Activated T-helper 1 cell treated with anti-CD3 and anti-CD28 coated beads, Interleukin-12 subunit alpha, Interleukin-12 subunit beta, Interleukin-2, Interleukin-4 antibody, amounts not matched to agents 30 ng/mL and 10 ng/mL and 1 ng/mL, durations not matched to agents 14 hours and 24 hours and 36 hours (primary cell): ENCODE measurements at places on chromosomes 6 and 20. TPM values are rescaled to one million over a fixed set of nuclear protein-coding genes. Genes with fewer than 3 reads are reported as not detected.
A peak's percentile ranks its signal among the peaks of the same experiment; 100 is the strongest.

DNA sequence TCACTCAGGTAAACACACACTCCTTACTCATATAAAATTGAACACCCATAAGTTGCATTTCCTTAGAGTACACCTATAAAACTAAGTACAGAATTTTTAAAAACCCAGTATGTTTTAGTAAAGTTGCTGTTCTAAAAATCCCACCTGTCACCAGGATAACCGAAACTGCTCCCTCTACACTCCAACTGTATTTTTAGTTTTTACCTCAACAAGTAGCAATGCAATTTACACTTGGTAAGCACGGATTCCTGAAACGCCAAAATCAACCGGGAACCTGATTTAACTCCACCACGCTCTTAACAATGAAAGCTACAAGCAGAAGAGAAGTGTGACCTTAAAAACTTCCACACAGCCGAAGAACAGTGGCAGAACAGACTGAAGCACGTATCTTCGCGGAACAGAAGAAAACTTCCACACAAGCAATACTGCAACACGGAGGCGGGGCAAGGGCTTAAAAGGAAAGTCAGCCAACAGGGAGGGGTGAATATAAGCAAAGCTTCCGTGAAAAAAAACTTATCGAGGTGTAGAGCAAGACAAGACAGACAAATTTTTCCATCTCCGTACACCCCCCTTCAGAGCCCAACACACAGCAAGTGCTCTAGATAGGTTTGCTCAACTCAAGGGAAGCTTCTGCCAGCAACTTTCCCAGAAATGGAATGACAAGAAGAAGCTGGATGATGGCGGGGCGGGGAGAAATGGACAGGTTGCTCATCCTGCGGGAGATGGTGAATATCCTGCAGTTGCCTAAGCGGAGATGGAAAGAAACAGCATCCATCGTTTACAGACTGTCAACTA is 1.4 kb downstream of the STAU1 start:
- peak; percentile 66 for DNase-seq
- peak overlapping the region; percentile 89 for H3K4me3 ChIP-seq
- H3K27me3 ChIP-seq = peaks cover 4% of the 10 kb centered on the region

DNA sequence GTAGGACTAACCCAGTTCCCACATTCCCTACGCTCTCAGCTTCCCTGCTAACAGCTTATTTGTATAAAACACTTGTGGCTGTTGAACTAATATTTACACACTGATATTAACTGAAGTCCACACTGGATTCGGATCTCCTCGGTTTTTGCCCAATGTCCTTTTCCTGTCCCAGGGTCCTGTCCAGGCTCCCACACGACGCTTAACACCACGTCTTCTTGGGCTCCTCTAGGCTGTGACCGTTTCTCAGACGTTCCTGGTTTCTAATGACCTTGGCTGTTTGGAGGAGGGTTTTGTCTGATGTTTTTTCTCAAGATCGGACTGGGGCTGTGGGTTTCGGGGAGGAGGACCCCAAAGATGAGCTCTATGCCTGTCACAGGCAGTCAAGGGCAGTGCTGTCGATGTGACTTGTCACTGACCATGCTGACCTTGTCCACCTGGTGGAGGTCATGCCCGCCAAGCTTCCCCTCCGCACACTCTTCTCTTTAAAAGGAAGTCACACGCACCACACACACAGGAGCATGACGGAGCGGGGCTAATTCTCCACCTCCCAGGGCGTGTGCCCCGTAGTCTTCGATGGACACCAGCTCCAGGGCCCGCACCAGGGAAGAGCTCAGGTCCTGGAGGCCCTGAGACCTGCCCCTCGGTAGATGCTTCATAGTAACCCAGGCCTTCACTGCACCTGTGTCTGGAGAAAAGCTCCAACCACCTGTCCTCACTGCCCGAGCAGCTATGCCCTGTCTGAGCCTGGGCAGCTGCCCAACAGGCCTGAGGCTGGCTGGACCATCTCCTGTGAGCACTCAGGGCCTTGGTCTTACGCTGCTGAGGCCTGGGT is 72.0 kb downstream of the TTLL2 start:
- peaks cover 2% of the 10 kb centered on the region for H3K27me3 ChIP-seq
- no peaks in the 10 kb centered on the region for H3K4me1 ChIP-seq
- H3K36me3 ChIP-seq = no peaks in the 10 kb centered on the region
- no peak overlapping the region for H3K4me3 ChIP-seq
- H3K27ac ChIP-seq = no peak overlapping the region

- DNase-seq = no peak
- no peaks in the 10 kb centered on the region for H3K27me3 ChIP-seq
- H3K36me3 ChIP-seq = no peaks in the 10 kb centered on the region
- H3K4me3 ChIP-seq = no peak overlapping the region
- no peaks in the 10 kb centered on the region for H3K4me1 ChIP-seq
Measured at GRCh38 chr6:19032591-19033295, 645.6 kb downstream of the RNF144B start.

- H3K27me3 ChIP-seq = peaks cover 6% of the 10 kb centered on the region
- H3K4me3 ChIP-seq = no peak overlapping the region
- H3K4me1 ChIP-seq = no peaks in the 10 kb centered on the region
- no peak for DNase-seq
- H3K27ac ChIP-seq = no peak overlapping the region
- no peaks in the 10 kb centered on the region for H3K36me3 ChIP-seq
Measured at GRCh38 chr6:75381877-75382633, 97.5 kb upstream of the TMEM30A start.

DNA sequence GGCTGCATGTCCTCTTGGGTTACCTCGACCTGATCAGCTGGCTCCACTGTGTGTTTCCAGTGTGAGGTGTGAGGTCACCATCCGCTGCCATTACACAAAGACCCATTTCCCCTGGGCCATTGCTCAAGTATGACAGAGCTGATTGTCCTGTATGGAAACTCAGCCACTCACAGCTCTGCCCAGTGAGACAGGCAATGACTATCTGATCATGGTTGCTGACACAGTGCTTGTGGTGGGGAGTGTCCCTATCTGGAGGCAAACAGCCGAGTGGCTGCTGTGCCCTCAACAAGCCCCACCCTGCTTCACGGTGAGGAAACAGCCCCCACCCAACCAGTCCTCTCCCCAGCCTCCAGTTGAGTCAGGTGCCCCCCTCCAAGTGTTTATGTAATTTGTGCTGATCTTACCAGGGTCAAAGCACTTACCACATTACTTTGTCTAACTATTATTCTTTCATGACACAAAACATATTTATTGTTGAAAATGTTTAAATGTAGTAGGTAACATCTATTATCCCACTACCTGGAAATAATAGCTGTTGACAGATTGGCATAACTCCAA is 11.7 kb upstream of the MAPK13 start:
- peak; percentile 69 for DNase-seq
- peaks cover 96% of the 10 kb centered on the region for H3K4me1 ChIP-seq
- no peaks in the 10 kb centered on the region for H3K27me3 ChIP-seq
- peaks cover 29% of the 10 kb centered on the region for H3K36me3 ChIP-seq
- peak overlapping the region; percentile 25 for H3K4me3 ChIP-seq
- peak overlapping the region; percentile 98 for H3K27ac ChIP-seq

DNA sequence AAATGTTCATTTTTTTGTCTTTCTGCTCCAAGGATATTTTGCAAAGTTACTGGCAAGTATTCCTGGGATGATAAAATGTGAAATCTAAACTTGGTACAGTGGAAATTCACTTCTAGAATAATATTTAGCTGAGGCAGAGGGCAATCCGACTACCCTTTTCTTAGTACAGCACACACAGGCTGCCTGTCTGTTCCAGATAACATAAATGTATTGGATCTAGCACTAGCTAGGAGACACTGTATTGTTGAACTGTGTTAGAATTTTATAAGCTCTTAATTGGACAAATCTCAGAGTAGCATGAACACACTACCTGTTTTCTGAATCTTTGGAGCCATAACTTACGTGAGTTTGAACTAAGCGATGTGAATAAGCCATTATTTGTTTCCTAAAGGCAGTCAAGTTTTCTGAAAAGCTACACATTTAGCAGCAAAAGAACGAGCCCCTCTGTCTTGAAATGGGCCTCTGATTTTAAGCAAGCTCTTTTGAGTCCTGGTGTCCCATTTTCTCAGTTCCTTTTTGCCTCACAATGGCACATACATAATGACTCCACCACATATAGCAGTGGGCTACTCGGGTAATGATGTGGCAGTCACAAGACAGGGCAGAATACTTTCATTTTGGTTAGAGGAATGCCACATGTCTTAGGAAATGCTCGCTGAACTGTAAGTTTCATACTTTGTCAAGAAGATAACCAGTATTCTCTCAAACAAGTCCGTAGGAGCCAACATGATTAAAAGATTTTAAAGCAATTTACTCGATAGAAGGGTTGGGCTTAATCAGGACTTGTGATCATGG is 116.5 kb upstream of the ESR1 start:
- H3K4me1 ChIP-seq = peaks cover 30% of the 10 kb centered on the region
- peak overlapping the region; percentile 64 for H3K27ac ChIP-seq
- peaks cover 4% of the 10 kb centered on the region for H3K36me3 ChIP-seq
- peak overlapping the region; percentile 78 for H3K4me3 ChIP-seq

- no peak overlapping the region for H3K4me3 ChIP-seq
- peaks cover 5% of the 10 kb centered on the region for H3K27me3 ChIP-seq
- H3K27ac ChIP-seq = no peak overlapping the region
- no peaks in the 10 kb centered on the region for H3K4me1 ChIP-seq
Measured at GRCh38 chr6:90765895-90766294, 179.0 kb upstream of the MAP3K7 start.

GRCh38 chr20:62632575-62633090 is 9.7 kb upstream of the SLCO4A1 start:
- H3K27ac ChIP-seq = no peak overlapping the region
- H3K27me3 ChIP-seq = peaks cover 29% of the 10 kb centered on the region
- no peak for DNase-seq
- peaks cover 22% of the 10 kb centered on the region for H3K4me1 ChIP-seq

The TINAG gene
- total RNA-seq = not detected in 2 replicates

The ZNF391 gene
- total RNA-seq = 0.37 and 0.44 TPM in 2 replicates

- peaks cover 26% of the 10 kb centered on the region for H3K27me3 ChIP-seq
- no peaks in the 10 kb centered on the region for H3K36me3 ChIP-seq
- H3K27ac ChIP-seq = no peak overlapping the region
Measured at GRCh38 chr6:4653141-4653540, 123.1 kb upstream of the CDYL start.

GRCh38 chr6:108897371-108897770 is 49.1 kb downstream of the ARMC2 start:
- peaks cover 14% of the 10 kb centered on the region for H3K36me3 ChIP-seq
- peaks cover 53% of the 10 kb centered on the region for H3K4me1 ChIP-seq
- no peak overlapping the region for H3K4me3 ChIP-seq
- no peak overlapping the region for H3K27ac ChIP-seq
- no peak for DNase-seq

The NECAB3 gene
- 30.7 and 31.2 TPM in 2 replicates for total RNA-seq
